NCI-H1436 (cell line): ENCODE measurements at places on chromosomes 6 and 20.

DNA sequence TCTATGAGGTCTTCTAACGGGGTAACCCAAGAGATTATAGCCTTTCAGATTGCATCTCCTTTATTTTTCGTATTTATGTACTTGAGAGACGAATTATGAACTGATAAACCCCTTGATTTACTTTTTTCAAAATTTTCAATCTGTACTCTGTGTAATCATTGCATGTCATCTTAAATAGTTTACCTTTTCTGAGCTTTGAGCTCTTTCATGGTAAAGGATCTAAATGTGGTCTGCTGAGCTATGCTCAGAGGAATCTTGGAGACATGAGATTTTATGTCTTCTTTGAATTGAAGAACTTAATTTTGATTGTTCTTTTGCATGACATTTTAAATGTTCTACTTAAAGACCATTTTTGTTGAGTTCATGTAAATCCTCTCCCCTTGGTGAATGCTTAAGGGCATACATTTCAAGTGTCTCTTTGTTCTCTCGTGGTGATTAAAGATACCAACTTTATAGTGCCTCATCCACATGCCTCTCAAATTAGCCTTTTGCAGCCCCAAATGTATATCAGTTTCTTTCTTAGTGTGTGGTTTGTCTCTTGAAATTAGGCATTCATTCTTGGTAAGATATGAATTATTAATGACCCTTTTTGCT lies 116.3 kb upstream of the SCGN start:
- DNase-seq: no peak

- DNase-seq: no peak
Measured at GRCh38 chr6:85892346-85892745, 249.7 kb upstream of the SYNCRIP start.

DNA sequence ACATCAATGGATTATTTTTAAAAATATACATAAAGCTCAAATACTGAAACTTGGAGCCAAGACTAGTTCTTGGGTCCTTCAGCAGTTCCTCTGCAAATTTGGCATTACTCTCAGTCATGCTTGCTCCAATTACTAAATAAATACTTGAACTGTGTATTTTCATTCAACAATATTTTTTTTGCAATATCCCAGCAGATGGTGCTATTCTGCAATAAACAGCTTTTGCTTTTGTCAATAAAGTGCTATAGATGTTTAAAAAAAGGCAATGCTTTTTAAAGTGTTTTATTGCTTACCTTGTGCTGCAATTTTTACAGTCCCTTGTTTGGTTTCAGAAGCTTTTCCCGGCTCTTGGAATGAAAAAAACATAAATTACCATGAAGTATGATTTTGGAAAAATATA lies 243.4 kb downstream of the TRDN start:
- DNase-seq: peak; percentile 78

- DNase-seq: no peak
Measured at GRCh38 chr20:17612287-17612991, 42.6 kb downstream of the DSTN start.

GRCh38 chr6:87074101-87074621 lies 20.7 kb downstream of the CGA start:
- no peak for DNase-seq

GRCh38 chr6:80457439-80457933 lies 351.0 kb downstream of the BCKDHB start:
- DNase-seq: no peak

GRCh38 chr6:165827190-165827518 lies 164.1 kb upstream of the PDE10A start:
- no peak for DNase-seq

DNA sequence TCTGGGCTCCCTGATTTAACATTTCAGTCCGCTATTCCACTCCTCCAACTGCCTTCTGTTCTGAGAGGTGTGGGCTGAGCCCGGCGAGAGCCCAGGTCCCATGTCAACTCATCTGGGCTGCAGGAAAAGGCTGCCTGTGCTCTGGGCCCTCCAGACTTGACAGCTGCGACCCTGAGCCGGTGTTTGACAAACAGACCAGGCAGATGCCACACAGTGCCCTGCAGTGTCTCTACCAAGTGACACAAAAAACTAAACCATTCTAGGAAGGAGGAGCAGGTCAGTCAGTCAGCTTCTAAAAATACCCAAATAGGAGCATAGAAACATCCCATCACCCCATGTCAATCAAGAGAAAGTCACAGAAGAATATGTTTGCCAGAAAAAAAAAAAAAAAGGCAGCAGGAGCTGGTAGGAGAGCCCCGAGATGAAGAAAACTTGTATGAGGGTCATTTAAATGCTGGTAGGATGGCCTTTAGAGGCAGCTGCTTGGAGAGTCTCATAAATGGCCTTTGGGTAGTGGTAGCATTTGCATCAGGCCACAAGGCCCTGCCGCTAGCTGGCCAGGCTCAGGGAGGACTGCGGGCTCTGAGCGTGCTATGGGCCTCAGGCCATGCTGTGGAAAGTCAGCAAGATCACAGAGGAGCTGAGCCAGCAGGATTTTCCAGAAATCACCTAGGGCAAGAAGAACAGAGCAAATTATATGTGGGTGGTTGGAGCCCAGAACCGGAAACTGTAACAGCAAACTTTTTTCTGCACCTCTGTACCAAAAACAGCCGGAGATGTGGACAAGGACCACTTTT lies 36.6 kb upstream of the GFOD1 start:
- no peak for DNase-seq

DNA sequence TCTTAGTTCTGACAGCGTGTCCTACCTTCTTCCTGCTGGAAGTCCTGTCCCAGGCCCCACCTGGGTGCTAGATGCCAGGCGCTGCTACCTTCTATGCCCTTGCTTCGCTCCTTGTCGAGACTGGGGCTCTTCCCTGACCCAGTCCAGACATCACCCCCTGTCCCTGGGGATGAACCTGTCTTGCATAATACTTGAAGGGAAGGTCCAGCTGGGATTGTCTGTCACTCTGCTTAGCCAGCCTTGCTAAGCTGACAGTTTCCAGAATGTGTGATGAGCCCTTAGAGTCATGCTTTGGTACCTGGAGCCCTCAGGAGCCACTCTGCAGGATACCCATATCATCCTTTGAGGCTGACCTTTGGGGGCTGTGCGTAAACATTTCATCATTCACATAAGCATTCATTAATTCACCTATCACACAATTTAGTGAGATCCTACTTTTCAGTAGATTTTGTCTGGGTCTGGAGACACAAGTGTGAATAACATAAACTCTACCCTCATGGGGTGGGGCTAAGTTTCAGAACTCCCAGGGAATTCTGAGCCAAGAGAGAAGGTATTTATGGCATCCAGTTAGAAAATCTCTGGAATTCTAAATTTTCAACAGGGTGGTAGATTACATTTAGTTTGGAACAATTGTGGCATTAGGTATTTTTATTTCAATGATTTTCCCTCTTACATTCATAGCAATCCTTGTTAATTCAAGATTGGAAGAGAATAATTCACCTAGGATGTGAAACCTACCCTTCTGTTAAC lies 151.1 kb upstream of the HDAC2 start:
- no peak for DNase-seq

DNA sequence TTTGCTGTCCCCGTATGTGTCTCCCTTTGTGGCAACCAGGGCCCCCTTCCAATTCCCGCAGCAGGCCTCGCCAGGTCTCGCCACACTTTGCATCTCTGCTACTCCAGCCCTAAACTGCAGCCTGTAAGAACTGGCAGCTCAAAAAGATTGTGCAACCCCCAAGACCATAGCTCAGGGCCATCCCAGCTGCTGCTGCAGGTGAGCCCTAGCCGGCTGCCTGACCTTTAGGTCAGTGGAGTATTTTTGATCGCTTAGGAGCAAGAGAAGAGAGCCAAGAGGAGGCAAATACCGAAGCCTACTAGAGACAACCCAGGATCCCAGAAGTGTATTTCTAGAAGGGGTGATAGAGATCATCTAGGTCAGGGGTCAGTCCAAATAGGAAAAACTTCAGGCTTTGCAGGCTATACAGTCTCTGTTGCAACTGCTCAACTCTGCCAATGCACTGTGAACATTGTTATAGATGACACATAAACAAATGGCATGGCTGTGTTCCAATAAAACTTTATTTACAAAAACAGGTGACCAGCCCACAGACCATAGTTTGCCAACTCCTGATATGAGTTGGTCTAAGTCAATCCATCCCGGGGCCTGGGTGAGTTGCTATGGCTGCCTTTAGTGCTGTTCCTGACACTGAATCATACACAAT lies 138.4 kb downstream of the EYA2 start:
- no peak for DNase-seq
